Neural crest cell (in vitro differentiated cells): ENCODE measurements at places on chromosomes 3 and 15. TPM values are rescaled to one million over a fixed set of nuclear protein-coding genes. Genes with fewer than 3 reads are reported as not detected.

DNA sequence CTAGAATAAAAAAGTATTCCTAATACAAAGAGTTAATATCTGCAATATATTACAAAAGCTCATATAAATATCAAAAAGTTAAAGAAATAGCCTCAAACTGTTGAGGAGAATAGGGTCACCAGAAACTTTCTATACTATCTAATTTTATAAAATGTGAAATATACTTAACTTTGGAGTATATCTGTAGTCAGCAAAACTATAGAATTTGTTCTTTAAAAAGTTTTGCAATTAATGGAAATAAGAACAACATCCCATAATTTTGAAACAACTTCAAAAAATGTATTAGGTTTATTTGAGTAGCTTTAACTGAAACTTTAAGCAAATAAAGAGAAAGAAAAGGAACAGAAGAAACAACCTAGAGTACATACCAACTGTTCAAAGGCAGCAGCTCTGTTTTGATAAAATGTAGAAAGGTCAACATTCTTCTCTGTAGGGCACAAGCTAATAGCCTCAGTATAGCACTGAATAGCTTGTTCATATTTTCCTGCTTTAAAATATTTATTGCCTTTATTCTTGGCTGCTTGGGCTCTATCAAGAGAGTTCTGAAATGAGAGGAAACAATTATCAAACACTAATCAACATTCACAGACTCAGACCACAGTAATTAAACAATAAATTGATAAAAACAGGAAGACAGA, 14.3 kb downstream of the TOMM70 start:
- H3K36me3 ChIP-seq, result peaks cover 19% of the 10 kb centered on the region
- no peak overlapping the region for H3K4me3 ChIP-seq
- H3K4me1 ChIP-seq, result peaks cover 4% of the 10 kb centered on the region
- H3K27me3 ChIP-seq, result no peaks in the 10 kb centered on the region

DNA sequence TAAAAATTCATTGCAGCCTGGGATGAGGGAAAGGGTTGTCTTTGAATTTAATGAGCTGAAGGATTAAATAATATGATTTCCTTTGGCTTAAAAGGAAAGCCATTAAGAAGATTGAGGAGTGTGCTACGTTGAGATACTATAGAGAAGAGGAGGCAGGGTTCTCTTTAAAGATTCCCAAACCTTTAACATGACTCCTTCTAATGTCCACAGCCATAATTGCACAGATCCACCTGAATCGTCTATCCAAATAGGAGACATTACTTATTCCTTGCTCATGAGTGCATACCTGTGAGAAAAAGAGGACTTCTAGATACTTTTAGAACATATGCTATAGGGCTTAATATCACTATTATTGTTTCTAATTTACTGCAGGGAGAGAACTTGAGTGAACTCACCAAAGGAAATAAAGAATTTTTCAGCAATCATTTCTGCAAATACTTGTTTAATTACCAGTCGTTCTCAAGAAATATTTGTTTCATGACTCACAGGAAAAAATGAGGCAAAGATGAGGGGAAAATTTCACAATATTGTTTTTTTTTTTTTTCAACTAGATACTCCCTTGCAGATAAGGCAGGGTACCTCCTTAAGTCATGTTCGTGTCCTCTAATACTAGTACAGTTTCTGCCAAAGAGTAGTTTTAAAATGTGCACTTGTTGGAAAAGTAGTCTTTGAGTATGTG, 8.9 kb upstream of the SUCNR1 start:
- no peak overlapping the region for H3K4me3 ChIP-seq
- no peaks in the 10 kb centered on the region for H3K27me3 ChIP-seq

DNA sequence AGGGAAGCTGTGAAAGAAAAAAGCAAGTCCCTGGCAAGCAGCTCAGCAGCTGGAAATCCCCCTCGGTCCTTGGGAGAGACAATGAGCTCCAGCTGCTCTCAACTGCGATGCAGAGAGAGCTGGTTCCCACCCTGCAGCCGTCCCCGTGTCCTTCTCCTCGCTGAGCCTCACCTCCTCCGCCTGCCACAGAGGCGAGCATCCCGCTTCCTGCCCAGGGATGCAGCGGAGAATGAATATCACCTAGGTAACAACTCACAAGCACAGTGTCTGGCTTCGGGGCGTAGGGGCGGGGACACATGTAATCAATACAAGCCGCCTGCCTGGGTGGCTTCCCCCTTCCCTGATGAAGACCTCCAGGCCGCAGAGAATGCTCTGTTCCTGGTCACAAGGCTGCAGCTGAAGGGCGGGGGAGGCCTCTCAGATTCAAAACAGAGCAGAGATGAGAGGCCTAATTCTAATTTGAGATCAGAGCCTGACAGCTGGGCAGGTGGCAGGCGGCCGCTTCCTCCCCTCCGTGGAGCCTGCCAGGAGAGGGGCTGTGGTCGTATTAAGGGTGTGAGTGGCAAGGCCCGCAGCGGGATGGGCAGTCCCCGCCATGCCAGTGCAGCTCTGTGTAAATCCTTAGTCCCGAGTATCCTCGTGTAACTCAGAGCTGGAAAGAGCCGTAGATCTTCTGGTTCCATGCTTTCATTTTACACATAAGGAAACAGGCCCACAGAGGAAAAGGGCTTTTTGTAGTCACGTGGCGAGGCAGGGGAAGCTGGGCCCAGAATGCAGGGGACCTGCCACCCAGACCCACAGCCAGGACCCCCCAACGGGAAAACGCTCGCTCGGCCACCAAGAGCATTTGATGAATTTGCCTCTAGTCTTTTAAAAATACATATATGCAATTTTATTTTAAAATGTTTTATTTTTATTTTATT, 24.3 kb downstream of the ZDHHC19 start:
- no peak overlapping the region for H3K4me3 ChIP-seq
- H3K27me3 ChIP-seq, result no peaks in the 10 kb centered on the region
- peaks cover 13% of the 10 kb centered on the region for H3K4me1 ChIP-seq
- H3K36me3 ChIP-seq, result no peaks in the 10 kb centered on the region

- peaks cover 5% of the 10 kb centered on the region for H3K27me3 ChIP-seq
- H3K4me1 ChIP-seq, result peaks cover 3% of the 10 kb centered on the region
- no peak overlapping the region for H3K4me3 ChIP-seq
Observed at GRCh38 chr3:196599734-196600128, 31.3 kb downstream of the FBXO45 start.

The DAZL gene
- total RNA-seq, result not detected in 2 replicates

GRCh38 chr15:78007211-78007931, 70.1 kb downstream of the TBC1D2B start:
- DNase-seq, result no peak
- peaks cover 8% of the 10 kb centered on the region for H3K4me1 ChIP-seq
- H3K27me3 ChIP-seq, result no peaks in the 10 kb centered on the region
- H3K27ac ChIP-seq, result peak overlapping the region; percentile 51
- H3K4me3 ChIP-seq, result no peak overlapping the region
- peaks cover 6% of the 10 kb centered on the region for H3K36me3 ChIP-seq

The TMEM44 gene
- 37.3 and 43.8 TPM in 2 replicates for total RNA-seq

GRCh38 chr15:63357731-63358130, 23.9 kb downstream of the CA12 start:
- peaks cover 3% of the 10 kb centered on the region for H3K36me3 ChIP-seq
- no peaks in the 10 kb centered on the region for H3K27me3 ChIP-seq
- H3K4me3 ChIP-seq, result no peak overlapping the region
- no peak overlapping the region for H3K27ac ChIP-seq
